ENCODE measurements at places on chromosomes 6 and 20. TPM values are rescaled to one million over a fixed set of nuclear protein-coding genes. Genes with fewer than 3 reads are reported as not detected.

DNA sequence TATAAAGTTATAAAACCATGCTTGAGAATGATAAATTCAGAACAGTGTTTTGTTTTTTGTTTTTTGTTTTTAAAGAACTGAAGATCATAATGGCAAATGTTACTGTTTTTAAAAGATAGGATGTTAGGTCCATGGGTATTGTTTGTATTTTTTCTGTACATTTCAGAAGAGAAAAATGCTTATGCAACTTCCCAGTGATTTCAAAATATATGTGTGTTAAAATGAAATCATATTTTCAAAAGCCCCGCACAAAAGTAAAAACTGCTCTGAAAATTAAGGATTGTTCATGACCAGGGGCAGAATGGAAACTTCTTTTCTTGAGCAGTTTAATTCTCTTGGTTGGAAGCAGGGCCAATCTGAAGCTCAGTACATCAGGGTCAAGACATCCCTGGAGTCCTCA, 109.2 kb upstream of the SIRPG start:
- no peak for DNase-seq

- DNase-seq = no peak
Measured at GRCh38 chr20:2746636-2747265, 53.7 kb downstream of the CPXM1 start.

- DNase-seq = no peak
Measured at GRCh38 chr20:42494290-42494689, 695.4 kb downstream of the PTPRT start.

GRCh38 chr20:48959899-48960550, 38.5 kb downstream of the ARFGEF2 start:
- no peak for DNase-seq

DNA sequence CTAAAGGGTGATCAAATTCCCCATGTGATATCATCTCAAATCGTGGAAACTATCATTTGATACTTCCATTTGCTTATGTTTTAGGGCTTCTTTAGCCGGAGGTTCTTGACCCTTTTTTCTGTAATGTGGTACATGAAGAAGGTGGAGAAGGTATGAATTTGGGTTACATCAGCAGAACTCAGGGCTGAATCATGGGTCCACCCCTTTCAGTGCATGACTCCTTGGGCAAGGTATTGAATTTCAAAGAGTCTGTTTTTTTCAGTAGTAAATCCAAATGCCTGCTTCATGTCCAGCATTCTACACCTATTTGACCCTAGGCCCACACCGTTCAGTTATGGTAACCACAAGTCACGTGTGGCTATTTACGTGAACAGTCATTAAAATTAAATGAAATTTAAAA, 30.6 kb upstream of the QKI start:
- no peak for DNase-seq

- no peak for DNase-seq
Measured at GRCh38 chr6:108961985-108962384, 113.8 kb downstream of the ARMC2 start.

DNA sequence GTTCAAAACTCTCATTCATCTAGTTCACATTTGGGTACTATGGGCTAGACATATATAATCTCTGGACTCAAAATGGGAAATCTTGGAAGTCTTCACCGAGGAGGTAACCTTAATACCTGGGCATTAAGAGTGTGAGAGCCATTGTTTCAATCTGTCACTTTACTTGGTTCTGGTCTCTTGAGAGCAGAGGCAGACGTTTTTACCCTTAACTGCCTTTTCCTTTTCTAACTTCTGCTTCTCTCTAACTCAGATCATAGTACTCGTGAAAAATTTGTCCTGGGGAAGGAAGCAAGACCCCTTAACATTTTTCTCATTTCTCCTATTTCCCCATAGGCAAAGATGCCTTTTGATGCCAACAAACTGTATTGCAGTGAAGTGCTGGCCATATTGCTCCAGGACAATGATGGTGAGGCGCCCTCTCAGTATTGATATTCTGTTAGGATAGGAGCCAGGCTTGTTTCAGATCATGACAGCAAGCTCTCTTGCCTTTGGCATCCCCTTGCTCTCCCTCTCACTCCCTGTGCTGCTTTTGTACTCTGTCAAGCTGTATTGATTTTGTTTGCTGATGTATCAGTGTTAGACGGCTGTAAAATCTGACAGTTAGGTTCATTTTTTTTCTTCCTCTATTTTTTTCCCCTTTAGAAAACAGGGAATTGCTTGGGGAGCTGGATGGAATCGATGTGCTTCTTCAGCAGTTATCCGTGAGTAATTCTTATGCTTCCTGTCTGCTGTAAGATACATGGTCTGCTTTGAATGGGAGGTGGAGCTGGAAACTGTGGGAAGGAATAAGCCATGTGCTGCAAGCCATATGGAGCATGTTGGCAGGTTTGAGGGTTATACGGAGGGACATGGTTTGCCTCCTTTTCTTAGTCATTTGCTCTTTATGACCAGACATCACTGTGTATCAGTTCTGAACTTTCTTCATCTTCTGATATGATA, 83.5 kb downstream of the CTNNBL1 start:
- DNase-seq = no peak

GRCh38 chr6:109927052-109927451, 51.1 kb upstream of the GPR6 start:
- no peak for DNase-seq

DNA sequence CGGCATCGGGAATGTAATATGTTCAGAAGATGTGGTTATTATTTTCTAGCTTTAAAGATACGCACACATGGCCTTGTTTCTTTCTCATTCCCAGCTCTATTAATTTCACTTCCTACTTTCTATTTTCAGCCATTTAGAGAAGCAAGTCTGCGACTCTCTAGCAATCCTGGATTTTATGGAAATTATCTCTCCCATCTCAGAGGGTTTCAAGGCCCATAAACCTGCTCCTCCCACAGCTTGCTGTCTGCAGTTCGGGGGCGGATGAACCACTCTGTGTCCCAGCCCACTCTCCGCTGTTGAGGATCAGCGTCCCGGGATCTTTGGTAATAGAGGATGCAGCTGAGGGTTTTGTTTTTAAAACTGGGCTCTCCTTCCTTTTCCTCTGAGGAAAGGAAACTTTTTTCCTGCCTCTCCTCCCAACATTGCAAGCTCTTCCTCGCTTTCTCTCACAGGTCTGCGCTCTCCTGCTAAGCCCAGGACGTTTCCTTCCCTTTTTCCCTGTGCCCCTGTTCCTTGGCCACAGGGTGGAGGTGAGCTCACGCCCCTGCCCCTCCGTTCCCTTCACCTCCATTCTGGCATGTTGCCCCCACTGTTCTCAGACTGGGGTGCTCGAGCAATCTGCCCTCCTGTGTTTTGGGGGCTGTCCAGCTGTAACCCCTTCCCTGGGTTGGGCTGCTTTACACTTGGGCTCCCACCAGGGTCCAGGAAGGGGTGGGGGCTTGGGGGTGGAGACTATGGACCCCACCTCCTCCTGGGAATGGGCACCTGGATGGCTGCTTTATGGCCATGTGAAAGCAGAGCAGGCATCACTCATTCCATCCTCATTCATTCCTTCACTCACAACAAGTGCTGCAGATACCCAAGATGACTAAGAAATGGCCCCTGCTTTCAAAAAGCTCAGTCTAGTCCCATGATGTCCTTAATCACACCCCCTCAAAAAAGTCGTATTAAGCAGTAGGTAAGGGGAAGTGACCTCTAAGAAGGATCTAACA, 54.9 kb downstream of the ZBTB9 start:
- DNase-seq = no peak

DNA sequence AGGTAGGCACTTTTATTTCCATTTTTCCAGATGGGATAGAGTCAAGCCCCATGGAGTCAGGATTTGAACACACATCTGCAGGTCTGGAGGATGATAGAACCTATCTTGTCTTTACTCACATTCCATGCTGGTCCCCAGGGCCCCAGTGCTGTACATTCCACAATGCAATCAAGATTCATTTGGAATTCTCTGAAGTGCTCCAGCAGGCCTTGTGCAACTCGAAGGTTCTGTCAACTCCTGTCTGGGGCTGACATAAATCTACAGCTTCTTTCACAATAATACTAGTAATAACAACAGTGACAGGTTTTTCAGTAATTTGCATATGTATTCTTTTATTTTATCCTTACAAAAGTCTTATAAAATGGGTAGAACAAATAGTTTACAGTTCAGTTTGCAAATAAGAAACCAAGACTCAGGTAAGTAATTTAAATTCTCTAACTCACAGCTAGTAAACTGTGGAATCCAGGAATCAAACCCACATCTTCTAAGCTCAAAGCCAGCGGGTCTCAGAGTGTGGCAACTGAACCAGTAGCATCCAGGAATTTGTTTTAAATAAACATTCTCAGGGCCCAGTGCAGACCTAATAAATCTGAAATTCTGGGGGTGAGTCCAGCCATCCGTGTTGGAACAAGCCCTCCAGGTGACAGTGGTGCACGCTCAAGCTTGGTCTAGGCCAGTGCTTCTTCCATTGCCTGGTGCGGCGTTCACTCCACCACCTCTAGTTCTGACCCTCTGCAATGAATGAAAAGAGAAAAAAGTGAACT, 137.0 kb upstream of the TNFAIP3 start:
- no peak for DNase-seq

DNA sequence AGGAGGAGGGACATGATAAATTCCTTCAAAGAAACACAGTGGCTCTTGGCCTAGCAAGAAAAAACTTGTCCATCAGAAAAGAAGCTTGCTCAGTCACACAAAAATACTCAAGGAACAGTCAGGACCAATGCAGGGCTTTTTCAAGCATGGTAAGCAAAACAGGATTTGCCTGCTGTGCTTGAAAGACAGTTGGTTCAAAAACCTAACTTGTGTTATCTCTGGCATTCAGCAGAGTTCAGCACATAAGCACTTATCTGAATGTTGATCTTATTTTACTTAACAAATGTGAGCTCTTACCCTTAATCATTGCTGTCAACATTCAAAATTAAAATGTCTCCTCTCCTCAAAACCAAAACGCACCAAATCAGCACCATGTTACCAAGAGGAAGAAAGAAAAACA, 38.3 kb downstream of the ATG5 start:
- DNase-seq = no peak

- no peak for DNase-seq
Measured at GRCh38 chr6:51029561-51029960, 210.9 kb downstream of the TFAP2B start.

- DNase-seq = no peak
Measured at GRCh38 chr6:37038292-37039198, 33.1 kb downstream of the FGD2 start.

DNA sequence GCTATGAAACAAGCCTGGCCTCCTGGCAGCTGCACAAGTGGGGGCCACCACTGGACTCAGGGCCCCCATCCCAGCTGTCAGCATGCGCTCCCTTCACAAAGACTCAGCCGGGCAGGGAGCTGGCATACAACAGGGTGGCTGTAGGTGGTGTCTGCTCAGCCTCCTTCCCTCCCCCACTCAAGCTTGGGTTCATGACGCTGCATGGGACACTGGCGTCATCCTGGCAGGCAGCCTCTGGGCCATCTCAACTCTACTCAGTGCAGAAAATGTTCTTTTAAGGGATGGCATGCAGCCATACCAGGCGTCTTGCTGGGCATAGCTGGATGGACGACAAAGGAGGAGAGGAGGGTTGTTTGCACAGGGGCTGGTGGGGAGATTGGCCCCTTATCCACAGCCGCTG, 30.5 kb downstream of the SAYSD1 start:
- no peak for DNase-seq

DNA sequence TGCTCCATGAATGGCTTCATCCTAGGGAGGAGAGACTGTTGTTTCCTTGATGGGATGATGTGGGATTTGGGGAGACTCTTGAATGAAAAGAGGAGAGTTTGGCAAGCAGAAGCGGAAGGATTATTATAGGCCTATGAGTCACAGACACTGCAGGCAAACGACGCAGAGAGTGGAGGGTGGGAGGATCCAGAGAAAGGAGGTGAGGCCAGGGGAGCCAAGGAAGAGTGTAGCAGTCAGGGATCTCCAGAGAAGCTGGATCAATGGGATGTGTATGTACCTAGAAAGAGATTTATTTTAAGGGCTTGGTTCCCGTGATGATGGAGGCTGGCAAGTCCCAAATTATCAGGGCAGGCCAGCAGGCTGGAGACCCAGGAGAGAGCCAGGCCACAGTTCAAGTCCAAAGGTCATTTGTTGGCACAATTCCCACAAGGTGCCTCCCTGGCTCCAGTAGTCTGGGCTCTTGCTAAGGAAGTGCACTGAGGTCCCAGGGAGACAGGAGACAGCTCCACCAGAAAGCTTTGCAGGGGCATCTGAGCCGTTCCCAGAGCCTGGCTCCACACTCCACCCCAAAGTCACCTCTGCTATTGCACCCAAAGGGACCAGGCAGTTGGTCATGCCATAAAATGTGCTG, 76.0 kb downstream of the ADTRP start:
- DNase-seq = no peak

Gene PSORS1C2
- total RNA-seq = not detected

Gene TSPO2
- total RNA-seq = not detected

Gene MKKS
- 8.0 TPM for total RNA-seq

Gene CPNE5
- 0.65 TPM for total RNA-seq

Gene NMBR
- total RNA-seq = not detected

Gene EDEM2
- total RNA-seq = 19.2 TPM
